GM13977 (cell line): ENCODE measurements at places on chromosomes 7 and 10.

- DNase-seq: peak; percentile 48
These were observed 19.6 kb upstream of the SMNDC1 start for GRCh38 chr10:110324201-110324804.

DNA sequence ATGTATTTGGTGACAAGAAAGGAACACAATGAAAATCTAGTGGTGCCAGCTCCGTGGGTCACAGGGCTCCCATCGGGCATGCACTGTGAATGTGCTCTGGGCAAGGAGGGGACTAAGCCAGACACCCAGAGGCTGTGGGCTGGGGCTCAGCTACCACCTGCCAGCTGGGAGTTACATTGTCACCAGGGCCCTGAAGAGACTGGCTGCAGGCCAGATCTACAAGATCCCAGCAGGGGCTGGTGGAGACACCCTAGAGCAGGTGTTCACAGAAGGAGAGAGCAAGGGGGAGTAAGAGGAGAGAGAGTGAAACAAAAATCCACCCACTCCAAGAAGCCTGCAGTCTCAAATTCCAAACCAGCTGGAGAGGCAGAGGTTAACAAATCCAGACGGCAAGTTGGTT, 116.6 kb upstream of the ADCY1 start:
- DNase-seq: no peak

- DNase-seq: no peak
These were observed 10.8 kb downstream of the ZNF394 start for GRCh38 chr7:99489235-99489634.

DNA sequence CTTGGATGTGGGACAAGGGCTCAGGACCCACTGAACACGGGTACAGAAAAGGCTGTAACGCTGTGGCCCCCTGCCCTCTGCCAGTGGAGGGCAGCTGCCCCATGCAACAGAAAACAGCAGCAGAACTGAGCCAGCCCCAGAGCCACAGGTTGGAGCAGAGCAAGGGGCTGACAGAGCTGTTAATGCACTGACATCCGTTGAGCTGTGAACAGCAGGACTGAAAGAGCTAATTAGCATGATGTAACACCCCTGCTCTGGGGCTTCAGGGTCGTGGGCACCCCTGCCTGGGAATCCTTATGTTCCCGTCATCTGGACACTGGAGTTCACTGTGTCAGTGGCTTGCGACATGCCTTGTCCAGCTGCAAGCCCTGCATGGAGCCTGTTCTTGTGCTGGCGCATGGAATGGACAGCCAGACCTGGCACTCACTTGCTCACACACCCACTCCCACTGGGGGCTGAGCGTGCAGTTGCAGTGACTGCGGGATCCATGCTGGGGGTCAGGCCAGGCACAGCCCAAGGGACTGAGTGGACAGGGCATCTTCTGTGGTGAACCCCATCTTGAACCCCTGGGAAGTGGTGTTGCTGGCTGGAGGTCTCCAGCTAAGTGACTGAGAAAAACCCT, 293.7 kb downstream of the DNAJB9 start:
- DNase-seq: no peak

DNA sequence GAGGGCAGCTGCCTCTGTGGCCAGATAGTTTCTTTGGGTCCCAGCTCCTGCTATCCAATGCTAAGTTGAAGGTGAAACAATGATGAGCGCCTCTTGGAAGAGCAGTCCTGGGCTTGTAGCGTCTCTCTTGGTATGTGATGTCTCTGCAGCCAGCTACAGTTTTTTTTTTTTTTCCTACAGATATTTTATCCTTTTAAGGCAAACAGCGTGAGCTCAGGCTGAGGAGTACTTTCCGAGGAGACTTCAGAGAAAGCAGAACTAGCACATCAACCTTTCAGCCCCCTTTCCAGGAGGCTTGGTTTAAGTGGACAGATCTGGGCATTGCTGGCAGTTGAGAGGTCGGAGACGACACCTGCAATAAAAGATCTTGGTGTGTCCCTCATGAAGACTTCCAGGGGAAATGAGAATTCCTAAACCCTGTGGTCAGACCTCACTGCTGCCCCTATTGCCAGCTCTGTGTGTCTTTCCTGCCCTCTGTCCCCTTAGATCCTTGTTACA, 9.1 kb downstream of the PRKG1 start:
- DNase-seq: no peak

- no peak for DNase-seq
These were observed 64.1 kb downstream of the CTTNBP2 start for GRCh38 chr7:117808910-117809705.

DNA sequence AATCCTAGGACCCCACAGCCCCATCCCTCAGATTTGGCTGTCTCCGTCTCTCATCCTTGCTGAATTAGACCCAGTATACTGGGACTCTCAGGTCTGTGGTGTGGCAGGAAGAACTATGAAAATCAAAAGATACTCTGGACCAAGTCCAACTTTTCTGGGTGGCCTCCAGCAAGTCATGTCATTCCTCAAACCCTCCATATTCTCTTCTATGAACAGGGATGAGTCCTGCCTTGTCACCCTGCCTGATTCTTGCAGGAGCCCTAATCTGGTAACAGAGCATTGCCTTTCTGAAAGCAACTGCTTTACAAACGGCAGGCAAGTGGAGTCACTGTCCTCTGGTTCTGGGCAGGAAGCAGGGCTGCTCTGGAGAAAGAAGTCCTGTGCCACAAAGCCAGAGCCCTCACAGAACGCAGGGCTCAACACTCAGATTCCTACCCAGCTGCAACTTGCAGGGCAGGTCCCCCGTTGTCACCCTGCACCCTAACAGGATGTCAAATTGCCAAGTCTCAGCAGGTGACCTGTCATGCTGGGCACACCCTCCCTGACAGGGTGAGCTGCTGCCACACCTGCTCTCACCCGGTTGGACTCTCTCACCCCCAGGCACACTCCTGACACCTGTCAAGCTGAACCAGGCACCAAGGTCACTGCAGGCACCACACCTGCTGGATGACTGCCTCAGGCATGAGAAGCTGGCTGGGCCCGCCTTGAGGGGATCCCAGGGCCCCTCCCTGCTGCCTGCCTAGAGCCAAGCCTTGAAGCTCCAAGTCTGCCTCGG, 227.7 kb downstream of the KCNMA1 start:
- no peak for DNase-seq

DNA sequence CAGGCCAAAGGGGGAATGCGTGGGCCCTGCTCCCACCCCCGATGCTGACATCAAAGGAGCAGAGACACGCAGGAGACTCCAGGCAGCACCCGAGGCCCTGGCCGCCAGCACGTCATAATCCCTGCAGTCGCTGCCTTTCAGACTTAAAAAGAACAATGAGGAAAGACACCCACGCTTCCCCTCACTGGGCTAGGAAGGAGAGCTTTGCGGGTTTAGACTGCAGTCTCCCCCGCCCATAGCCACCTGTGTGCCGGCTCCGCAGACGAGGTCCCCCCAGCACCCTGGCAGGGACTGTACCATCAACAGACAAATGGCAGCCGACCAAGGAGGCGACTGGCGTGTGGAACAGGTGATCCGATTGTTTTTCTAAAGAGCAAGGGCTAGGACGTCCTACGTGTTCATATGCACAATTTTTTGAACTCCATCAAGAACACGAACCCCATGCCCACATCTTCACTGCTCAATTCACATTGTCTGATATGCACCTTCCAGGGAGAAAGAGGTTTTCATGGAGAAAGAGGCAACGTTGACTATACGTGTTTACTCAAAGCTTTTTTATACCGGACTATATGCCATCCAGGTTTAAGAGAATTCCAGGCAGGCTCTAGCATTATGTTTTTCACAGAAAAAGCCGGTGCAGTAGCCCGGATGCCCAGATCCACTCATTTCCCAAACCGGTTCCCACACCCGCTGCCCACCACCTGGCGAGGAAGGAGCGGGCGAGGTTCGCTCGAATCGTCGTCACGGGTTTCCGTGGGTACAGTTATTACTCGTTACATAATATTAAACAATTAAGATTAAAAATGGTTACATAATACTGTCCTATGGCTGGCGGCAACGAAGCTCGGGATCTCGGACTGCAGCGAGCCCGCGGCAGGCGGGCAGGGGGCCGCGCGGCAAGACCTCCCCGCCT, 1.1 kb downstream of the GRB10 start:
- no peak for DNase-seq

GRCh38 chr10:109933984-109934565, 10.8 kb upstream of the XPNPEP1 start:
- no peak for DNase-seq

- no peak for DNase-seq
These were observed 466 bp upstream of the GPR26 start for GRCh38 chr10:123665491-123666286.

GRCh38 chr7:112938863-112939573, 147.6 kb downstream of the GPR85 start:
- DNase-seq: peak; percentile 36

DNA sequence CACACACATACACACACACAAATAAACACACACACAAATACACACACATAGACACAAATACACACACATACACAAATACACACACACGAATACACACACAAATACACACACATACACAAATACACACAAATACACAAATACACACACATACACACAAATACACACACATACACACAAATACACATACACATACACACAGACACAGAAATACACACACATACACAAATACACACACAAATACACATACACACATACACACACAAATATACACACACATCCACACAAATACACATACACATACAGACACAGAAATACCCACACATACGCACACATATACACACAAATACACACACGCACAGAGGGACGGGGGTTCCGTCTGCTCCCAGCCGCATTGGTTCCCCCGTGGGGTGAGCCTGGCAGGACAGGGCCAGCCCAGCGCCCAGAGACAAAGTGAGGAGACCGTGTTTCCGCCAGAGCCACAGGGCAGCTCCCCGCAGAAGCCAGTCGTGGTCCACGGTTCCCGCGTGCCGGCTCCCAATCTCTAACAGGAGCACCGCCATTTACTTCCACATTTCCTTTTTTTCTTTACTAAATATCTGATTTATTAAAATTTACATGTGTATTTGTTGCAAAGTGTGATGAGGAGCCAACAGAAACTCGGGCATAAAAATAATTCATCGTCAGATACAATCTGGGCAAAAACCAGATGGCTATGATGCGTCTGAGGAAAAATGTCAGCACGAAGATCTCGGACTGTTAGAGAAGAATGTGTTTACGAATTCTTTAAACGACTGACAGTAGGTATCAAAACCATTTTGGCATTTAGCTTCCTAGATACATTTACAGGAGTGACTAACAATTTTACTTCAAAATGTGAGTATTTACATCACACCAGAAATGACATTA, 3.1 kb upstream of the KNDC1 start:
- DNase-seq: no peak

GRCh38 chr7:6306471-6306870, 34.0 kb upstream of the CYTH3 start:
- no peak for DNase-seq

GRCh38 chr7:36904802-36905201, 180.5 kb upstream of the AOAH start:
- DNase-seq: no peak
